Progenitor cell of endocrine pancreas (in vitro differentiated cells): ENCODE measurements at places on chromosomes 13 and 19. TPM values are rescaled to one million over a fixed set of nuclear protein-coding genes. Genes with fewer than 3 reads are reported as not detected.

Gene PPFIA3
- total RNA-seq: 6.7 and 8.5 TPM in 2 replicates

Gene TSC22D1
- total RNA-seq: 146 and 153 TPM in 2 replicates

Gene RNF113B
- not detected in 2 replicates for total RNA-seq

Gene TEX26
- not detected in 2 replicates for total RNA-seq

GRCh38 chr19:54138489-54139256, 1.1 kb downstream of the CNOT3 start:
- H3K27ac ChIP-seq: peak overlapping the region; percentile 97
- no peaks in the 10 kb centered on the region for H3K27me3 ChIP-seq
- peaks cover 6% of the 10 kb centered on the region for H3K36me3 ChIP-seq
- DNase-seq: no peak

- H3K36me3 ChIP-seq: peaks cover 7% of the 10 kb centered on the region
- DNase-seq: no peak
- peaks cover 27% of the 10 kb centered on the region for H3K27me3 ChIP-seq
- H3K27ac ChIP-seq: no peak overlapping the region
- H3K4me3 ChIP-seq: no peak overlapping the region
Observed at GRCh38 chr19:55454787-55455243, 6.6 kb downstream of the ISOC2 start.

DNA sequence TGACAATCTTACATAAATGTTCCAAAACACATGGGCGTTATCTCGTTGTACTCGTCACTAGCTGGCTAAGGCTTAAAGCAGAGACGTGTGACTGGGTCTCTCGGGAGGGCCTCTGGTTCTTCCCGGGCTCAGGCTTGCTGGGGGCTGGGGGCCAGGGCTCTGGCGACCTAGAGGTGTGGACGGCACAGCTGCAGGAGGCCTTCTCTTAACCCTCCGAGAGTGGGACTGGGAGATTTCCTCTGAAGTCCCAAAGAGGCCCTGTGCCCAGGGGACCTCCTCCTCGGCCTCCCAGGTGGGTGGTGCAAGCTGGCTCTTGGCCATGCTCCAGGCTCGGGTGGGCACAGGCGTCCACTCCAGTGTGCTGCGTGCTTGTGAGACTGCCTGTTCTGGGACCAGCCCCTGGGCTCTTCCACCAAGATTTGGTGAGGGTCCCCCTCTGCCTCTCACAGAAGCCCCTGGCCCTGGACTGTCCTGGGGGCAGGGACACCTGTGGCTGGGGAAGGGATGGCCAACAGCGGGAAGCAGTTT, 2.2 kb downstream of the CAPS start:
- H3K4me3 ChIP-seq: no peak overlapping the region
- H3K27me3 ChIP-seq: no peaks in the 10 kb centered on the region
- no peak for DNase-seq
- peaks cover 15% of the 10 kb centered on the region for H3K4me1 ChIP-seq

- no peak overlapping the region for H3K4me3 ChIP-seq
- no peak for DNase-seq
- H3K27ac ChIP-seq: no peak overlapping the region
- H3K36me3 ChIP-seq: peaks cover 30% of the 10 kb centered on the region
- H3K4me1 ChIP-seq: no peaks in the 10 kb centered on the region
Observed at GRCh38 chr19:35727053-35727955, 9.5 kb downstream of the KMT2B start.

DNA sequence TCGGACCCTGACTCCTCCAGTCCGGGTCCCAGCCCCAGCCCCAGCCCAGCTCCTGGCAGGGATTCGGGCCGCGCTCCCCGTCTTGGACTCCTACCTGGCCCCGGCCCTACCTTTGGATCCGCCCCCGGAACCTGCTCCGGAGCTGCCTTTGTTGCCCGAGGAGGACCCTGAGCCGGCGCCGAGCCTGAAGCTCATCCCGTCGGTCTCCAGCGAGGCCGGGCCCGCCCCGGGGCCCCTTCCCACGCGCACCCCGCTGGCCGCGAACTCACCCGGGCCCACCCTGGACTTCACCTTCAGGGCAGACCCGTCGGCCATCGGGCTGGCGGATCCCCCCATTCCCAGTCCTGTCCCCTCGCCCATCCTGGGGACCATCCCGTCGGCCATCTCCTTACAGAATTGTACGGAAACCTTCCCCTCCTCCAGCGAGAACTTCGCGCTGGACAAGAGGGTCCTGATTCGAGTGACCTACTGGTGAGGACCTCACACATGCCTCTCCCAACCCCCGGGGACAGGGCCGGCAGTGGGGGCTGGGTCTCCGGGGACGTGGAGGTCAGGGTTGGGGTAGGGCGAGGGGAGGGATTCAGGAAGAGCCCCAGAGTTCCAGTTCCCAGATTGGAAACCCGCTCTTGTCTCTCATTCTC, 732 bp downstream of the SELENOV start:
- peaks cover 6% of the 10 kb centered on the region for H3K4me1 ChIP-seq
- peaks cover 10% of the 10 kb centered on the region for H3K27me3 ChIP-seq
- peak overlapping the region; percentile 84 for H3K4me3 ChIP-seq
- H3K36me3 ChIP-seq: peaks cover 3% of the 10 kb centered on the region
- peak; percentile 29 for DNase-seq

DNA sequence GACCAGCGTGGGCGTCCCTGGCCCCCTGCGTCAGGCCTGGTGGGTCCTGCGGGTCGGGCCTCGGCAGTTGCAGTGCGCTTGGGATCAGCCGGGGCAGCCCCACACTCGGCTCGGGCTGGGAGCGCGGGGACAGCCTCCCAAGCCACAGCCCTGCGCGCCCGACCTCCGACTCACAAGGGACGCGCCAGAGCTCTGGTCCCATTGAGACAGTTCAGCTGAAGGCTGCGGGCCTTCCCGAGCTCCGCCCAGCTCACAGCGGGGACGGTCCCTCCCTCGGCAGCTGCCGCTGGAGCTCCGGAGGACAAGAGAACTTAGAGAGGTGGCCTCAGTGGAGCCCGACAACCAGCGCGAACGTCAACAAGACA, 45.7 kb upstream of the ZNF730 start:
- DNase-seq: no peak
- no peaks in the 10 kb centered on the region for H3K4me1 ChIP-seq
- H3K4me3 ChIP-seq: no peak overlapping the region
- H3K27ac ChIP-seq: no peak overlapping the region

DNA sequence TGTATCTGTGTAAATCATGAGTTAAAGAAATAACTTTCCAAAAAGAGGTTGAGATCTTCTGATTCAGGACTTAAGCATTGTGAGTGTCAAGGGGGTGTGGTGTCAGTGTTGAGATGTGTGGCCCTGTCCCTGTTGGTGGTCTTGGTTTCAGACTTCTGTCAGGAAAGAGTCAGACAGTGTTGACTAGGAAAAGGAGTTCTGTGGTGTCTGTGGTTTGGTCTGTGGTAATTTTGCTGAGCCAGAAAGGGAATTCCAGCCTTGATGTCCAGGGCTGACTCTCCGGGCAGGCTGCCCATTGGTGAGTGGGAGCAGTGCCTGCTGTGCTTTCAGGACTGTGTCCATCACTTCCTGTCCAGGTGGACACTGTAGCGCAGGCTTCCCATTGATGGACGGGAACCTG, 39.8 kb upstream of the IGFL4 start:
- no peaks in the 10 kb centered on the region for H3K36me3 ChIP-seq
- DNase-seq: no peak
- H3K4me1 ChIP-seq: peaks cover 1% of the 10 kb centered on the region
- H3K27ac ChIP-seq: no peak overlapping the region
- peaks cover 23% of the 10 kb centered on the region for H3K27me3 ChIP-seq

GRCh38 chr19:29690842-29691241, 24.2 kb downstream of the C19orf12 start:
- no peak overlapping the region for H3K4me3 ChIP-seq
- DNase-seq: no peak
- no peaks in the 10 kb centered on the region for H3K27me3 ChIP-seq
- peaks cover 2% of the 10 kb centered on the region for H3K36me3 ChIP-seq

GRCh38 chr13:33015791-33016323, 366 bp upstream of the KL start:
- peak overlapping the region; percentile 66 for H3K4me3 ChIP-seq
- peaks cover 8% of the 10 kb centered on the region for H3K4me1 ChIP-seq
- DNase-seq: no peak
- peaks cover 72% of the 10 kb centered on the region for H3K27me3 ChIP-seq
- H3K27ac ChIP-seq: no peak overlapping the region

GRCh38 chr19:5173993-5174392, 166.6 kb downstream of the PTPRS start:
- H3K4me3 ChIP-seq: no peak overlapping the region
- H3K27me3 ChIP-seq: peaks cover 5% of the 10 kb centered on the region
- no peak for DNase-seq
- no peaks in the 10 kb centered on the region for H3K36me3 ChIP-seq

DNA sequence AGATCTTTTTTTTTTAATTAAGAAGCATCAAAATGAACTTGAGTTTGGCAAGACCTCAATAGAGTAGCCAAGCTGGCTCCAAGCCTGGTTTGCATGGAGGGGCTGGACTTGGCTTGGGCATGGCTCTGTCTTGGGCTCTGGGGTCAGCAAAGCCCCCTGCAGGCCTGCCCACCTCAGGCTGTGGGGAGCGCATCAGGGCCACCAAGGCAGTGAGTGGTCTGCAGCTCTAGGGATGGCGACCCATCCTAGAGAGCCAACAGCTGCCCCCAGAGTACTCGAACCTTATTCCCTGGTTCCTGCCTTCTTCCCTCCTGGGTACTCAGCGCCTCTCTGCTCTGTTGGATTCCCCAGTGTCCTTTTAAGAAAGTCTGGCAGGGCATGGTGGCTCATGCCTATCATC, 5.4 kb upstream of the CHST8 start:
- no peaks in the 10 kb centered on the region for H3K36me3 ChIP-seq
- DNase-seq: no peak
- H3K27me3 ChIP-seq: peaks cover 86% of the 10 kb centered on the region

GRCh38 chr13:43046259-43046658, 22.9 kb downstream of the DNAJC15 start:
- peaks cover 36% of the 10 kb centered on the region for H3K4me1 ChIP-seq
- H3K27ac ChIP-seq: peak overlapping the region; percentile 31
- H3K27me3 ChIP-seq: no peaks in the 10 kb centered on the region
- DNase-seq: no peak
- no peak overlapping the region for H3K4me3 ChIP-seq
- H3K36me3 ChIP-seq: peaks cover 27% of the 10 kb centered on the region

DNA sequence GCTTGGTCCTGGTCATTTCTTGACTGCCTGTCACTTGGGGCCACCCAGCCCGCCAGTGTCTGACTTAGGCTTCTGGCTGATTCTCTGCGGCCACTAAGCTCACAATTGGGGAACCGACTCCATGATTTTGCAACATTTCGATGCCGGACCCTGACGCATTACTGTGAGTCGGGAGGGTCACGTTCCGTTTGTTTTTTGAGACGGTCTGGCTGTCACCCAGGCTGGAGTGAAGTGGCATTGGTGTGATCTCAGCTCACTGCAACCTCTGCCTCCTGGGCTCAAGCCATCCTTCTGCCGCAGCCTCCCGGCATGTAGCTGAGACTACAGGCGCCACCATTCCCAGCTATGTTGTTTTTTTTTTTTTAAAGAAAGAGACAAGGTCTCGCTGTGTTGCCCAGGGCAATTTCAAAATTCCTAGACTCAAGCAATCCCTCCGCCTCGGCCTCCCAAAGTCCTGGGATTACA, 3.2 kb upstream of the ADAT3 start:
- H3K4me1 ChIP-seq: peaks cover 14% of the 10 kb centered on the region
- DNase-seq: no peak
- H3K4me3 ChIP-seq: no peak overlapping the region

DNA sequence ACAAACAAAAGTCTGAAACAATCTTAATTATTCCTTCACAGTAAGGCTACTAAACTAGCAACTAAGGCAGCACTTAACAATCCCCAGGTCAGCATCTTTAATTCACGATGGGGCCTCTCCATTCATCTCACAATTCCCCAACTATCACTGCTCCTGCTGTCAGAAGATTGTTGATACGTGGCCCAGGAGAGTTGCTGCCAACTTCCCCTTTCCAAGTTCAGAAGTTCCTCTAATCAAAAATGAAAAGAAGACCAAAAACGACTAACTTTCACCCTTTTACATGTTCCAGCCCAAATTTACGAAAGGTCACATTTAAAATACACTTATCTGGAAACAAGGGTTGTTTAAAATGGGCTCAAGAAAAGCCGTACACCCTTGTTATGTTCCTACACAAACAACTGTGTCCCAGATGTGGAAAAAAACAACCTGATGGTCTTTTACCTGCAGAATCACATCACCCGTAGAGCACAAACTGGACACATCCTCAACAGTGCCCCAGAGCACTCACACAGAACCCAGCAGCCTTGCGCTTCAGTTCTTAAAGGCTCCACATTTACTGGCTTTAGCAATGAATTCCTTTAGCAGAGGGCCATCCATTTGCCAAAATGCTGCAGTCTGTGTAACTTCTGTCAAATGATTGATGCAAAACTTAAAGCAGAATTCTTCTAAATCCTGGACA, 38.0 kb downstream of the PHF11 start:
- DNase-seq: no peak
- H3K27me3 ChIP-seq: no peaks in the 10 kb centered on the region
- no peak overlapping the region for H3K4me3 ChIP-seq
- no peak overlapping the region for H3K27ac ChIP-seq
- no peaks in the 10 kb centered on the region for H3K4me1 ChIP-seq

GRCh38 chr13:20331419-20331818, 99.3 kb upstream of the GJB6 start:
- no peaks in the 10 kb centered on the region for H3K36me3 ChIP-seq
- no peak for DNase-seq

DNA sequence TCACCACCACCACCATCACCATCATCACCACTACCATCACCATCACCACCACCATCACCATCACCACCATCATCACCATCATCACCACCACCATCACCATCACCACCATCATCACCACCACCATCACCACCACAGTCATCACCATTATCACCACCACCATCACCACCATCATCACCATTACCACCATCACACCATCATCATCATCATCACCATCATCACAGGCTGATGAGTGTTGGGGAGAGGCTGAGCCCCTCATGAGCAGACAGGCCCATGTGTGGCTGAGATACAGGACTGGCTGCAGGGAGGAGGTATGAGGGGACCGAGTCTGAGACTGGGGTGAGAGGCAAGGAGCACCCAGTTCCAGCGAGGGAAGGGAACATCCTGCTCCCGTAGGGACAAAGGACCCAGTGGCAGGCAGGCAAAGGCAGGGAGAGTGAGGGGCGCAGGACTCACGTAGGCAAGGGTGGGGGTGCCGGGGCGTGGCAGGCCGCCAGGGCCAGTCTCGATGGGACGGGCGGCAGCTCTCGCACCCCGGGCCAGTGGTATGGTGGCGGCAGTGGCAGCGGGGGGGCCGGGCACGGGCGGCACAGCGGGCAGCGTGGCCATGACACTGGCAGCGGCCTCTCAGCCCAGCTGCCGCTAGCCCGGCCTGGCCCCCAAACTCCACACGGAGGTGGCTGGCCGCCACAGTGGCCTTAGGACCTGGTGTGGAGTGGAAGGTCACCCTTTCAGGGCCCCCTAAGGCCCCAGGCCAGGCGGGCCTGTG, 2.7 kb downstream of the NTN5 start:
- DNase-seq: no peak
- H3K4me1 ChIP-seq: peaks cover 3% of the 10 kb centered on the region
- no peak overlapping the region for H3K4me3 ChIP-seq
- H3K36me3 ChIP-seq: no peaks in the 10 kb centered on the region
- no peak overlapping the region for H3K27ac ChIP-seq

- no peak for DNase-seq
- peaks cover 2% of the 10 kb centered on the region for H3K4me1 ChIP-seq
- H3K36me3 ChIP-seq: peaks cover 2% of the 10 kb centered on the region
- H3K4me3 ChIP-seq: no peak overlapping the region
Observed at GRCh38 chr13:98103942-98104880, 38.7 kb upstream of the FARP1 start.

- H3K4me3 ChIP-seq: peak overlapping the region; percentile 22
- no peaks in the 10 kb centered on the region for H3K36me3 ChIP-seq
- peak overlapping the region; percentile 19 for H3K27ac ChIP-seq
- peak; percentile 61 for DNase-seq
- H3K27me3 ChIP-seq: no peaks in the 10 kb centered on the region
Observed at GRCh38 chr13:107650081-107650701, 565.1 kb downstream of the LIG4 start.
